ENCODE measurements at places on chromosomes 12 and 14.

- no peak for DNase-seq
Measured at GRCh38 chr12:8828257-8829124, 6.1 kb downstream of the A2ML1 start.

- no peak for DNase-seq
Measured at GRCh38 chr12:87304406-87304805, 724.8 kb downstream of the C12orf50 start.

GRCh38 chr14:95442016-95442632, 74.3 kb downstream of the SYNE3 start:
- no peak for DNase-seq

GRCh38 chr12:117034249-117034648, 65.0 kb downstream of the TESC start:
- no peak for DNase-seq

- DNase-seq: no peak
Measured at GRCh38 chr12:131775392-131776236, 52.6 kb upstream of the MMP17 start.

GRCh38 chr12:28253161-28253641, 62.9 kb downstream of the CCDC91 start:
- no peak for DNase-seq

GRCh38 chr12:103515341-103515740, 19.6 kb upstream of the C12orf42 start:
- no peak for DNase-seq

DNA sequence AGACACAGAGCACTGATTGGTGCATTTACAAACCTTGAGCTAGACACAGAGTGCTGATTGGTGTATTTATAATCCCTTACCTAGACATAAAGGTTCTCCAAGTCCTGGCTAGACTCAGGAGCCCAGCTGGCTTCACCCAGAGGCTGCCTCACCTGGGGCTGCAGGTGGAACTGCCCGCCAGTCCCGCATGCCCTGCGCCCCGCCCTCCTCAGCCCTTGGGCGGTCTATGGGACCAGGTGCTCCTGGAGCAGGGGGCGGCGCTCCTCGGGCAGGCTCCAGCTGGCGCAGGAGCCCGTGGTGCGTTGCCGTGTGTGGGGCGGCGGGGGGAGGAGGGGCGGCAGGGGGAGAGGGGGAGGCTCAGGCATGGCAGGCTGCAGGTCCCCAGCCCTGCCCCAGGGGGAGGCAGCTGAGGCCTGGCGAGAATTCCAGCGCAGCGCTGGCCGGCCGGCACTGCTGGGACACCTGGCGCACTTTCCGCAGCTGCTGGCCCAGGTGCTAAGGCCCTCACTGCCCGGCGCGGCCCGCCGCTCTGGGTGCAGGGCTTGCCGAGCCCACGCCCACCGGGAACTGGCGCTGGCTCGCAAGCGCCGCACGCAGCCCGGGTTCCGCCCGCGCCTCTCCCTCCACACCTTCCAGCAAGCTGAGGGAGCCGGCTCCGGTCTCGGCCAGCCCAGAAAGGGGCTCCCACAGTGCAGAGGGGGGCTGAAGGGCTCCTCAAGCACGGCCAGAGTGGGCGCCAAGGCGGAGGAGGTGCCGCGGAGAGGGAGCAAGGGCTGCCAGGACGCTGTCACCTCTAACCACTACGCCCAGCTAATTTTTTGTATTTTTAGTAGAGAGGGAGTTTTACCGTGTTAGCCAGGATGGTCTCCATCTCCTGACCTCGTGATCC, 3.1 kb upstream of the SLCO1B3 start:
- DNase-seq: peak; percentile 29

- DNase-seq: no peak
Measured at GRCh38 chr14:94681300-94682060, 69.3 kb downstream of the SERPINA3 start.

- DNase-seq: no peak
Measured at GRCh38 chr12:17528394-17528793, 561.6 kb downstream of the RERGL start.

GRCh38 chr12:131383291-131383690, 327.6 kb upstream of the SFSWAP start:
- no peak for DNase-seq

- no peak for DNase-seq
Measured at GRCh38 chr14:81550001-81550637, 16.5 kb upstream of the SEL1L start.
